ENCODE measurements at places on chromosomes 1 and 21. TPM values are rescaled to one million over a fixed set of nuclear protein-coding genes. Genes with fewer than 3 reads are reported as not detected.

GRCh38 chr21:38380481-38381137 lies 117.7 kb downstream of the ERG start:
- no peak for DNase-seq

DNA sequence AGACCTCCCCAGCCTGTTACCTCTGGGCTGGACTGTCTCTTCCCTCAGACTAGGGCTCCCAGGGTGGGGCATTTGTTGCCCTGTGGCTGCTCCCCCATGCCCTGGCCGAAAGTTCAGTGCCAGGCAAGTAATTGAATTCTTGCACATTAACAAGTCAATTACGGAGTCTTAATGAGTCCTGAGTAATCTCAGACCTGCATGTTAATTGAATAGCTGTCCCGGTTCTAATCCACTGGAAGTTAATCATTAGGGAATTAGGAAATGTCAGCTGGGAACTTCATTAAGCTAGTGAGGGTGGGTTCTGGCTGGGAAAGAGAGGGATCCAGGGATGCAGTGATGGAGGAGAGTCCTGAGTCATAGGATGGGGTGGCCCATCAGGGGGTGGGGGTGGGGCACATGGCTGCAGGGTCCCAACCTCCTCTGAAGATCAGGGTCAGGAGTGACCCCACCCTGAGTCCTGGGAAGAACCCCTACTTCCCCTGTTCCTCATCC lies 47.1 kb upstream of the CSF3R start:
- DNase-seq, result no peak

DNA sequence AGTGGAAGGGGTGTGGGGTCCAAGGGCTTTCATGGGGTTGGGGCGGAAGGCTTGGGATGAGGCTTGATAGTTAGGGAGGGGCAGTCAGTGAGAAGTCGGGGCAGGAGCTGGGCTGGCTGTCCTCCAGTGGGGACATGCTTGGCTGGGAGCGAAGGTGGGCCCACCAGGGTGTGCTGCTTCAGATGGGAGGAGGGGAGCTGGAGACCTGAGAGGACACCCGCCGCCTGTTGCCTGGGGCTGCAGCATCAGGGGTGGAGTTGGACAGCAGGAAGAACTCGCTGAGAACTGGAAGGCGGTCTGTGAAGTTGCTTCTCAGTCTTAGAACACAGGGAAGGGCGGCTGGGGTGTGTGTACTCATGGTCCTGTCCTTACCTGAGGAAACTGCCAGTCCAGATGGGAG lies 1.6 kb downstream of the THEM5 start:
- DNase-seq, result no peak

- DNase-seq, result no peak
Observed at GRCh38 chr1:225597926-225598575, 54.9 kb downstream of the ENAH start.

DNA sequence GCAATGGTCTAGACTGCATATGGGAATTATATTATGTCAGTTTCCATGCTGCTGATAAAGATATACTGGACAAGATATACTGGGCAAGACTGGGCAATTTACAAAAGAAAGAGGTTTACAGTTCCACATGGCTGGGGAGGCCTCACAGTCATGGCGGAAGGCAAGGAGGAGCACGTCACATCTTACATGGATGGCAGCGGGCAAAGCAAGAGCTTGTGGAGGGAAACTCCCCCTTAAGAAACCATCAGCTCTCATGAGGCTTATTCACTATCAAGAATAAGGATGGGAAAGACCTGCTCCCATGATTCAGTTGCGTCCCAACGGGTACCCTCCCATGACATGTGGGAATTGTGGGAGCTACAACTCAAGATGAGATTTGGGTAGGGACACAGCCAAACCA lies 21.2 kb downstream of the CCT8 start:
- no peak for DNase-seq

The C1orf105 gene
- not detected for total RNA-seq

The FAM163A gene
- 1.5 TPM for total RNA-seq

Measured in glomerular endothelial cell (primary cell).